NCI-H1436 (cell line): ENCODE measurements at places on chromosomes 3 and 15.

GRCh38 chr3:52742418-52743041, 28.2 kb downstream of the NEK4 start:
- no peak for DNase-seq

- peak; percentile 62 for DNase-seq
Observed at GRCh38 chr3:115814778-115815380, 191.6 kb downstream of the GAP43 start.

DNA sequence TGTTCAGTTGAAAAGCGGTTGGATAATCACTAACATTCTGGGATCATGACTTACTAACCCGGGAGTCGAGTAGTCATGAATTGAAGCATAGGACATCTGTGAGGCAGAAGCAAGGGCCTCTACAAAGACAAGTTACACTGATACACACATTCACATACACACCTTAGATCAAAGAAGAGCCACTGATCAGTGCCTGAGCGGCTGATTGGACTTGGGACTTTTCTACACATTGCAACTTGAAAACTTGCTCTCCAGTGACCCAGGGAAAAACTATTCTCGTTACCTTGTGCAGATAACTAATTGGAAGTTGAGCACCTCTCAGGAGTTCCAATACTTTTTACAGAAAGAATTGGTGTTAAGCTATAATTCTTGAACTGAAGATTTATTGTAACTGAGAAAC, 206.0 kb downstream of the CDIN1 start:
- no peak for DNase-seq

DNA sequence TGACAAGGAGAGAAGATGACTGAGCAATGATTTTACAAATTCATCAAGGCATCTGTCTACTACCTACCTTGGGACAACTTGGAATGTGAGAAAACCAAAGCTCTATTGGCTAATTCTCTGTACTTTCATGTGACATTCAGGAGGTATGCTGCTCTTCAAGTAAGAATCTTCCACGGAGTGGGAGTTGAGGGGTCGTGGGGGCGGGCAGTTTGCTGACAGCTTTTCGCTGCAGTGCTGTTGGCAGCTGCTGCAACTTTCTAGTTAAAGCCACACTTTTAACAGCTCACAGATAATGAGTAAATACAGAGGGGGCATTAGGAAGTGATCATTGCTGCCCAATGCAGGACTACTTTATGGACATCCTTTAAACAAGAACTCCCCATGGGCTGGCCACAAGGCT, 22.3 kb downstream of the CLDN1 start:
- DNase-seq, result no peak

- peak; percentile 17 for DNase-seq
Observed at GRCh38 chr15:85289677-85290365, 90.6 kb upstream of the AKAP13 start.

DNA sequence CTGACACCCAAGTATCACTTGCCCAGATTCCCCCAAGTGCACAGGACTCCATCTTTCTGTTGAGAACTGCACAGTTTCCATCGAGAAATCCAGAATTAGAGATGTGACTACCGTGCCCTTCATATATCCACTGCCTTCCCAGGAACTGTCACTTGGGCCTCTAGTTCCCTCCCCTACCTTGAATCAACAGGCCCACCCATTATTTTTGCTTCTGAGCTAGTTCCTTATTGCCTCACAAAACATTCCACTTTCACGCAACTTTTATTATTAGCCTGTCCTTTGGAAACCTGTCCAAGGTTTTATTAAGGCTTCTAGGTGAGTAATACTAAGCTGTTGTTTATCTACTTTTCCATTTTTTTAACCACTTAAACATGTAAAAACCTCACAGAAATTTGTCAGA, 17.1 kb upstream of the SLC30A4 start:
- DNase-seq, result no peak

DNA sequence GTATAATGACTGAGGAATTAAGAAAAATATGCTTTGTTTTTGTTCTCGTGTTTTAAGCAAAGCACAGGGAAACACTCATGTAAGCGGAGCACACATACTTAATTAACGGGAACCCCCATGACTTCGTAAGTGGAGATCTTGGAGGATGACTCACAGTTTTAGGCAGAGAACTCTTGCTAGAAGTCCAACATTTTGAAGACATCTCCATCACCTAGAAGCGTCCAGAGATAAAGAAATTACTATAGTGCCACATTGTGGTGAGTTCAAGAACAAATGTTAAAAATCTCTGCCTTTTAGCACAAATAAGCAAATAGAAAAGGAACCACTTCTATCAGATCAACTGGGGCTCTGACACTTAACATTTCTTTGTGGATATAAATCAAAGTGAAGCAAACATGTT, 194.1 kb upstream of the ARHGEF26 start:
- no peak for DNase-seq

GRCh38 chr3:149319750-149320149, 13.7 kb downstream of the TM4SF18 start:
- DNase-seq, result no peak

DNA sequence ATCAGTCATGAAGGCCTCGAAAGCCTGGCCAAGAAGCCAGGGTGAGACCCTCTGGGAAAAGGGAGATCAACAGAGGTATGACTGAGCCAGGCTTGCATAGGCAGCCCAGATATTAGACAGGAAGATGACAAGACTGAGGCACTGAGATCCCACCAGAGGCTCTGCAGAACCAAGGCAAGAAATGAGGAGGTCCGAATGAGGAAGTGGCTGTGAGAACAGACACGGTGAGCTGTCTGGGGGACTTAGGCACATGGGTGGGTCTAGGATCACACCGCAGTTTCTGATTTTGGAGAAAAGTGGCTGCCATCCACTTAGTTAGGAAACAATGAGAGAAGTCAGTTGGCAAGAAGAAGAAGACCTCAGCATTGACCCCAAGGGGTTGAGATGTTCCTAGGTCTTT, 31.5 kb upstream of the PRSS50 start:
- no peak for DNase-seq

DNA sequence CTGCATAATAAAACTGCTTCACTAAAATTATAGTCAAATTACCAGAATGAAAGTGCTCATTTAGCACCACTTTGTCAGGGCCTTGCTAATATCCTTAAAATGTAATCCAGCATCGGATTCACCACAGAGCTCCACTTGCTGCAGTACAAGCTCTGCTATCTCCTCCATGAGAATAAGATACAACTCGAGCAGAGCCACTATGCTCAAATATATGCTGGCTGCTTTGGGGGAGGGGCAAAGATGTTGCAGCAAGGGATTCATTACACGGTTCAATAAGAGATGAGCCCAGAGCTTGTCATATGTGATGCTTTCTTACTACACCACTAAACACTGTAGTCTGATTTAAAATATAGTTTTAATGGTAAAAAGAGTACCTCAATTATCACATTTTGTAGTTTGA, 72.2 kb downstream of the DLG1 start:
- DNase-seq, result no peak

GRCh38 chr15:79092382-79092781, 1.8 kb upstream of the RASGRF1 start:
- DNase-seq, result no peak

GRCh38 chr15:100189849-100190248, 151.9 kb downstream of the ADAMTS17 start:
- DNase-seq, result no peak

- no peak for DNase-seq
Observed at GRCh38 chr3:47571391-47572175, 7.1 kb downstream of the CSPG5 start.

DNA sequence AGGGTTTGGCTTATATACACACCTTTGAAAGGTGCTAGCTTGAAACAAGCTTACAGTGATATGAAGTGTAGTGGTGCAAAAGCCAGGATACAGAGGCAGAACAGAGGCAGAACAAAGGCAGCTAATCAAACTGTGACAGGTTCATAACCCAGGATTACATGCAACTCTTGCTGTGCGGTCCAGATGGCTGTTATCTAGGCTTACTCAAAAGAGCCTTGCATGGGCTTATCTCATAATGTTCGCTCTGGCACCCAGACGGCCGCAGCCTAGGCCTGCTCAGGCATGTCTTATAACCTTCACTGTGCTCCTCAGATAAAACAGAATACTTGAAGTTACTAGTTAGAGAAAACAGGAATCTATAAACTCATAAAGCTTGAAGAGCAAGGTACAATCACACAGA, 22.8 kb upstream of the NOX5 start:
- DNase-seq, result no peak

- DNase-seq, result peak; percentile 74
Observed at GRCh38 chr3:177610686-177611633, 413.7 kb upstream of the TBL1XR1 start.

DNA sequence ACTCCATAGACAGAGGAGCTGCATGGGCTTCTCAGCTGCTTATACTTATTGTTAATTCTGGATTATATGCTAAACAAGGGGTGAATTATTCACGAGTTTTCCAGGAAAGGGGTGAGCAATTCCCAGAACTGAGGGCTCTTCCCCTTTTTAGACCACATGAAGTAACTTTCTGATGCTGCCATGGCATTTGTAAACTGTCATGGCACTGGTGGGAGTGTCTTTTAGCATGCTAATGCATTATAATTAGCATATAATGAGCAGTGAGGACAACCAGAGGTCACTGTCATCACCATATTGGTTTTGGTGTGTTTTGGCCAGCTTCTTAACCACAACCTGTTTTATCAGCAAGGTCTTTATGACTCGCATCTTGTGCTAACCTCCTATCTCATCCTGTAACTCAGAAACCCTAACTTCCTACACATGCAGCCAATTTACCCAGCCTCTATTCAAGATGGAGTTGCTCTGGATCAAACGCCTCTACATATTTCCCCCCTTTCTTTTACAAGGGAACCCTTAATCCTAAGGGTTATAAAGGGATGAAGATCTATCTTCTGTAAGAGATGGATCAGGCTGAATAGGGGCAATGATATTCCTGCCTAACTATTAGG, 12.1 kb upstream of the DMXL2 start:
- no peak for DNase-seq

GRCh38 chr3:171283848-171284222, 176.4 kb downstream of the TNIK start:
- no peak for DNase-seq

DNA sequence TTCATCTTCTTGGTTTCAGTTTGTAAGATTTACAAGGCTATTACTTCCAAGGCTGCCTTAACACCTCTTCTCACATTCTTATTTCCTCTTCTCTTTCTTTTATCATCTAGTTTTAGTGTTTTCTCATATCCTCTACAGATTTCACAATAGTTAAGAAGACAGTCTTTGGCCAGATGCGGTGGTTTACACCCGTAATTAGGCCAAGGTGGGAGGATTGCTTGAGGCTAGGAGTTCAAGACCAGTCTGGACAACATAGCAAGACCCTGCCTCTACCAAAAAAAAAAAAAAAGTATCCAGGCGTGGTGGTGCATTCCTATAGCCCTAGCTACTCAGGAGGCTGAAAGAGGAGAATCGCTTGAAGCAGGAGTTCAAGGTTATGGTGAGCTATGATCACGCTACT, 3.5 kb upstream of the ALDH1A2 start:
- no peak for DNase-seq

DNA sequence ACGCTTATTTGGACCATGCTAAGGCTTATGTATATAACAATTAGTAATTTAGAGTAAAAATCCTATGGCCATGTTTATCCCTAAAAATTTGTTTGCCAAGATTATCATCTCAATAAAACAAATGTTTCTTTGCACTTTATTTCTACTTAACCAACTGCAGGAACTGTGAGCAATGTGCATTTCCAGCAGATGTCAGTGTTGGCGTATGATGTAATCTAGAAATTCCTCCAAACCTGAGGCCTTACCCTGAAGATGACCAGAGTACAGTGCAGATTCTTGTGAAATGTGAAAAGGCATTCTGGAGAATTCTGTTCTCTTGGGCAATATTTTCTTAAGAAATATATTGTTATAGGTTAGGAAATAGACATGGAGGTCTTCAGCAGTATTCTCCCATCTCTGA, 205.9 kb downstream of the MBNL1 start:
- DNase-seq, result peak; percentile 15

- no peak for DNase-seq
Observed at GRCh38 chr3:156751461-156752025, 74.6 kb upstream of the LEKR1 start.

DNA sequence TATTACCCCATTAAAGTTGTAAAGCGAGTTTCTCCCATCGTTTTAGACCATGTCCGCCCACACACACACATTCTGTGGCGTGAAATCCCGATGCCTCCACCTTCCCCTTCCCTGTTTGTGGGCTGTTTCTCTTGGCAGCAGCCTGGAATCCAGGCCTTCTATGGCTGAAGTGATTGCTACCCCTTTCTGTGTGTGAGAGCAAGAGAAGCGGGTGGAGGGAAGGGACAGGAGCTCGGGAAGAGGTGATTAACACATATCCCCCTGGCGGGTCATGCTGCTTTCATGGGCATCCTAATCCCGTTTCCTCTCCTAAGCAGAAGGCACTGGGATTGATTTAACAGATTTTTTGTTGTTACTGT, 283.8 kb upstream of the RGMA start:
- no peak for DNase-seq

DNA sequence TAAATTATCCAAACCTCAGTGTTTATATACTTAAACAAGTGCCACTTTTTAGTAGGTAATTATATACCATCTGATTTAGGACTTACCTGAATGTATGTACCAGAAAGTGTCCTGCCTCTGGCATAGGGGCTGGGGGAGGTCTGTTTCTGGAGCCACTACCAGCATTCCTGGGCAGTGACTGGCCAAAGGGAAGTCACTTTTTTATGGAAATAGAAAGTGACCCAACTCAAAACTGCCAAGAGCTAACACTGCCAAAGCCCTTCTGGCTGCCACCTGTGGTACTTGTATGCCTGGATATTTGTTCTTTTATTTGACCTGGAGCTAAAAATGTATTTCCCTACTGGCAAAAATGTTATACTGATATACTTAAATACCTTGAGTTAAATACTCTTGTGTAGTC, 42.7 kb downstream of the ESYT3 start:
- no peak for DNase-seq

GRCh38 chr3:48464713-48465221, 18.2 kb downstream of the ATRIP start:
- no peak for DNase-seq

- DNase-seq, result peak; percentile 57
Observed at GRCh38 chr15:52790169-52790708, at the start of gene ONECUT1. Gene ONECUT1 (minus strand): TSS chr15:52790336. CDS start chr15:52789884, 452 bp downstream.

DNA sequence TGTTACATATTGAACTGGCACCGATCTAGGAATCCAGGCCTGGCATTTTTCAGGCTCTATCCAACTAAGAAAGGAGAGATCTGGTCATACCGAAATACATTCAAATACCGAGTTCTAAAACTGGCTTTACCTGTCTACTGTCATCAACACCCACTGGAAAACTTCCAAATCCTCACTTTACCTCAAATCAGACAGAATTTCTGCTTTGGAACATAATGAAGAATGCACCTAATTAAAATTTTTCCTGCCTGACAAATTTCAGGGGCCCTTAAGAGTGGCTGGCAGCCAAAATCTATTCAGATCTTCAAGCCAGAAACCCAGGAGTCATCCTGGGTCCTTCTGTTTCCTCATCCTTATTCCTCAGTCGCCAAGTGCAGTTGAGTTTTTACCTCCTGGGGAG, 198.6 kb upstream of the FEZF2 start:
- no peak for DNase-seq

GRCh38 chr3:196159526-196159925, 51.7 kb downstream of the ZDHHC19 start:
- no peak for DNase-seq
